ENCODE measurements at places on chromosomes 12 and 14.

DNA sequence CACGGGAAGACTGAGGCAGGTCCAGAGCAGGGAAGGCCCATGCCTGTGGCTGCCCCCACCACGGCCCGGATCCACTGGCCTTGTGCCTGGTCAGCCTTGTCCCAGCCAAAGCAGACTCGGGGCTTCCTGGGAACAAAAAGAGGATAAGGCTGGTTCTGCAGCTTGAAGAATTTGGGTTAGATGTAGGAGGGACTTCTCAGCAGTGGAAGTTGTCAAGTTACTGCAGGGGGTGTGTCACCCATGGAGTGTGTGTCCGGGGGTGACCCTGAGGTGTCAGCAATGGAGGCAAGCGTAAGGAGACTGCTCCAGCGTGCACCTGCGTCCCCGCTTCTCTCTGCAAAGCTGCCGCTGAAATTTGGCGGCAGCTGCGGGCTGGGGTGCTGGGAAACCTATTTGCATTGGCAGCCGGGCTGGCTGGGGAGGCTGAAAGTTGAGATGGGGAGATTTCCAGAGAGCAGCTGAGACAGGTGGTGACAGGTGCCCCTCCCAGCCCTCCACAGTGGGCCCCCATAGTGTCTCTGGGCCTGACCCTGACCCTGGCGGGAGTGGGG lies 12.5 kb upstream of the TNFAIP2 start:
- no peak overlapping the region for H3K27ac ChIP-seq
- H3K36me3 ChIP-seq = no peaks in the 10 kb centered on the region
- peaks cover 5% of the 10 kb centered on the region for H3K4me1 ChIP-seq
- H3K4me3 ChIP-seq = no peak overlapping the region
- no peak for DNase-seq

GRCh38 chr12:7302266-7302986 lies 1.4 kb upstream of the ACSM4 start:
- H3K27ac ChIP-seq = no peak overlapping the region
- DNase-seq = no peak
- no peaks in the 10 kb centered on the region for H3K36me3 ChIP-seq
- no peaks in the 10 kb centered on the region for H3K27me3 ChIP-seq
- peak overlapping the region; percentile 43 for H3K4me3 ChIP-seq

- no peak overlapping the region for H3K27ac ChIP-seq
- DNase-seq = no peak
- no peak overlapping the region for H3K4me3 ChIP-seq
- H3K36me3 ChIP-seq = no peaks in the 10 kb centered on the region
Observed at GRCh38 chr14:31886156-31886835, 190.8 kb upstream of the ARHGAP5 start.

DNA sequence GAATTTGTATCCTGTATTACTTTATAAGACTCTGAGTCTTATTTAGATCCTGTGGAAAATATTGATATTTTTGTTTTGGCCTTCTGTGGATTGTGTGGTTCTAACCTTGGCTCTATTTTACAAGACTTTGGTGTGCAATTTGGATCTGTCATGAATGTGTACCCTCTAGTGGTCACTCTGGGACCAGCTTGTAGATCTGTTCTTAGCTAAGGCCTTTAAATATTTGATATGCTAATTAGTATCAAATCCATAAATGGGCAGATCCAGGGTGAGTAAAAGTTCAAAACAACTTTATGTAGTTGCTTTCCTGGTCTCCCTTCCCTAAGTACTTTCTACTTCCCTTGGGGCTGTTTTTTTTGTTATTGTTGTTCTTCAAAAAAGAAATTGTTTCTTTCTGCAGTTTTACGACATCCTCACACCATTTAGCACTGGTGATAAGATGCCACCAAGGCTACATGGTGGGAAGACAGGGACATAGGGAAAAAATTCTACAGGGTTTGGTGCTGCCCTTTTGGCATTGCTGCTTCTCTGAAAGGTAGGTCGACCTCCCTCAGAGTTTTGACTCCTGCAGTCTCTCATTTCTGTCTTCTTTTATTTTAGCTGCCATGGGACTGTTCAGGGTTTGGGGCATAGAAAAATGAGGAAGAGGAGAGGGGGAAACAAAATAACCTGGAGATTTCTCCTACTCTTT lies 238.5 kb downstream of the GPHN start:
- H3K4me3 ChIP-seq = no peak overlapping the region
- H3K36me3 ChIP-seq = no peaks in the 10 kb centered on the region
- no peak for DNase-seq

GRCh38 chr12:57759360-57759980 lies 4.6 kb downstream of the MARCHF9 start:
- H3K27me3 ChIP-seq = peaks cover 73% of the 10 kb centered on the region
- no peaks in the 10 kb centered on the region for H3K4me1 ChIP-seq
- H3K4me3 ChIP-seq = no peak overlapping the region
- H3K36me3 ChIP-seq = peaks cover 7% of the 10 kb centered on the region
- peak; percentile 73 for DNase-seq
